ENCODE measurements at places on chromosomes 2 and 18.

- no peak for DNase-seq
Measured at GRCh38 chr2:30217644-30218337, 13.5 kb upstream of the LBH start.

- no peak for DNase-seq
Measured at GRCh38 chr2:204581946-204582345, 36.7 kb downstream of the PARD3B start.

DNA sequence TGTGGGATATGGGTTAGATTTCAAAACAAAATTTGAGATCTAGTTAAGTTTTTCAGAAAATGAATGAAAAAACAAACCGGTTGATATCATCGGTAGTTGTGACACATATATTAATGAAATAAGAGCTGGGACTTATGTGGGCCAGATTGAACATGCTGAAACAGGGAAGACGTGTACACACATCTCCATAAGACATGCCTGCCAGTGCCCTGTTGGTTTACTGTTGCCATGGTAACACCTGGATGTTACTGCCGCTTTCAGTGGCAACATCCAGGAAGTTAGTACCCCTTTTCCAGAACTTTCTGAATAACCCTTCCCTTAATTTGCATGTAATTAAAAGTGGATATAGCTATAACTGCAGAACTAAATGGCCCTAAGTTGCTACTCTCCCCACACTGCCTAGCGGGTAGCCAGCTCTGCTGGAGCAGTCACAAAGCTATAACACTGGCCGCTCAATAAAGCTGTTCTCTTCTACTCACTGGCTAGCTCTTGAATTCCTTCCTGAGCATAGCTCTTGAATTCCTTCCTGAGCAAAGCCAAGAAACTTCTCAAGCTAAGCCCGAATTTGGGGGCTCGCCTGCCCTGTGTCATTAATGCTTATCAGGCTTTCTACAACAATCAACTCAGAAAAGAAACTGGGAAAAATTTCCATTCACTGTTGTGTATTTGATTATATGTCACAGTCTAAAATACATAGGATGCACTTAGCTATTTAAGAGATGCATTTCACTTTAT lies 776.3 kb upstream of the CDH7 start:
- DNase-seq: no peak

- no peak for DNase-seq
Measured at GRCh38 chr2:134253804-134254203, at the start of gene MGAT5. Gene MGAT5 (plus strand): TSS chr2:134254072. CDS start chr2:134254404, 332 bp downstream.

GRCh38 chr2:37493425-37493824 lies 149.0 kb downstream of the QPCT start:
- no peak for DNase-seq
